ENCODE measurements at places on chromosomes 7 and 10. TPM values are rescaled to one million over a fixed set of nuclear protein-coding genes. Genes with fewer than 3 reads are reported as not detected.

RBM33 gene
- total RNA-seq: 31.9 TPM

NKX2-3 gene
- not detected for total RNA-seq

HTR5A gene
- 0.99 TPM for total RNA-seq

FGF8 gene
- 0.72 TPM for total RNA-seq

INPP5F gene
- total RNA-seq: 99.5 TPM

GRID2IP gene
- 0.39 TPM for total RNA-seq

GRCh38 chr7:85274454-85274853, 87.6 kb upstream of the SEMA3D start:
- no peak for DNase-seq

DNA sequence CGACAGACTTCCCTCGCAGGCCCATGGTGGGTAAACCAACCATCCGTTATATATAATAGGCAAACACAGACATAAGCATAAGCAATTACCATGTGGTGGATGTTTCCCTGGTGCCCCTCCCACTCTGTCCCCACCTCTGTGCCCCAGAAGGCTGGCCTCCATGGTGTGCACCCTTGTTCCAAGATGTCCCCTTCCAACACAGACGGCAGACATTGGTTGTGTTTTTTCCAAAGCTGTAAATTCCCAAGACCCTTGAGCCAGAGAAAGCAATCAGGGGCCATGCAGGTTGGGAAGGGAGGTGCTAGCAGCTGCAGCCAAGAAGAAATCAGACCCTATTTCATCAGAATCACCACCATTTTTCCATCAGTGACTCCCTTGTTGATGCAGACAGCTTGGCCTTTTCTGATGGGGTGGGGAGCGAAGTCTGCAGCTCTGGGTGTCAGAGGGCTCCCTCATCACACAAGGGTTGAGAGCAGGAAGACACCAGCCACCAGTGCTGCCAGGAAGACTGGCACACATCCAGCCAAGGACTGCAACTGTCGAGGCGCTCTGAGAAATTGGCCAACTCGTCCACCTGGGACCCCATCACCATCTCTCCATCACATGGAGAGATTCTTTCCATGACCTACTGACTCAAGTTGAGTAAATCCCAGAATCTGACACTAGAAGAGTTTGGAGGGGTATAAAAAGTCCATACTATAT, 86.8 kb upstream of the CHST15 start:
- no peak for DNase-seq

GRCh38 chr7:2504889-2505375, 14.6 kb upstream of the LFNG start:
- DNase-seq: no peak

GRCh38 chr10:64430690-64431323, 909.6 kb downstream of the REEP3 start:
- DNase-seq: no peak

- no peak for DNase-seq
Observed at GRCh38 chr7:8226501-8226900, 35.5 kb downstream of the ICA1 start.

GRCh38 chr7:151884312-151885201, 7.6 kb upstream of the PRKAG2 start:
- DNase-seq: no peak

GRCh38 chr7:130281260-130281659, 11.7 kb upstream of the CPA4 start:
- no peak for DNase-seq

GRCh38 chr7:143239813-143240212, 18.0 kb downstream of the TAS2R40 start:
- no peak for DNase-seq

- no peak for DNase-seq
Observed at GRCh38 chr10:36452851-36453250, 672.5 kb upstream of the ANKRD30A start.
